ENCODE measurements at places on chromosomes 12 and 14. TPM values are rescaled to one million over a fixed set of nuclear protein-coding genes. Genes with fewer than 3 reads are reported as not detected.

Gene KMT2D
- total RNA-seq = 58.5 TPM

Gene DDX23
- total RNA-seq = 98.9 TPM

Gene TEX52
- total RNA-seq = not detected

Gene LAG3
- under 0.01 TPM for total RNA-seq

Gene KRT73
- total RNA-seq = not detected

Gene SLC48A1
- total RNA-seq = 13.0 TPM

Gene ACOT4
- total RNA-seq = 0.27 TPM

Gene ARHGDIB
- total RNA-seq = 193 TPM

Gene MCRS1
- 67.0 TPM for total RNA-seq

Gene ANKS1B
- 0.09 TPM for total RNA-seq

Gene CSRP2
- total RNA-seq = 3.9 TPM

Gene RGS6
- total RNA-seq = not detected

Gene LRTM2
- total RNA-seq = not detected

Gene KRT6C
- not detected for total RNA-seq

Gene DPF3
- 18.5 TPM for total RNA-seq

Gene KIF5A
- under 0.01 TPM for total RNA-seq

Gene DHH
- total RNA-seq = 7.8 TPM

Gene HSPB8
- 6.5 TPM for total RNA-seq

Gene MYH6
- total RNA-seq = not detected

Gene ZNF891
- total RNA-seq = 0.54 TPM

Gene ST8SIA1
- 0.09 TPM for total RNA-seq

Gene B4GALNT1
- total RNA-seq = 0.18 TPM

Gene DPY19L2
- total RNA-seq = 2.5 TPM

Gene LUM
- 1.2 TPM for total RNA-seq

Gene STAC3
- 0.19 TPM for total RNA-seq

Gene DEPDC4
- 0.54 TPM for total RNA-seq

Gene TTC5
- total RNA-seq = 33.3 TPM

Gene SIX6
- not detected for total RNA-seq

Gene PLEKHH1
- total RNA-seq = 0.38 TPM

Gene BCAT1
- total RNA-seq = 118 TPM

Gene DAO
- not detected for total RNA-seq

Gene DRAM1
- 18.4 TPM for total RNA-seq

Gene SBNO1
- total RNA-seq = 24.6 TPM

Gene ASB2
- total RNA-seq = not detected

Gene TPH2
- total RNA-seq = not detected

Gene FBRSL1
- 4.9 TPM for total RNA-seq

Gene CELA1
- not detected for total RNA-seq

Gene MGST1
- 6.5 TPM for total RNA-seq

Gene GPX2
- total RNA-seq = 0.09 TPM

Gene OR4K14
- not detected for total RNA-seq

Gene MGAT4C
- not detected for total RNA-seq

Gene FAM222A
- 0.27 TPM for total RNA-seq

Gene TSHR
- not detected for total RNA-seq

Gene ANKRD33
- 0.09 TPM for total RNA-seq

Data from endothelial cell of coronary artery (primary cell).